ENCODE measurements at places on chromosomes 1 and 21. TPM values are rescaled to one million over a fixed set of nuclear protein-coding genes. Genes with fewer than 3 reads are reported as not detected.

The PRAMEF2 gene
- total RNA-seq = not detected

The IFI44 gene
- total RNA-seq = 16.2 TPM

The COL11A1 gene
- total RNA-seq = 0.06 TPM

The ZNF683 gene
- not detected for total RNA-seq

The TMEM240 gene
- total RNA-seq = 2.7 TPM

The PRKAA2 gene
- total RNA-seq = 0.96 TPM

The OR6F1 gene
- total RNA-seq = not detected

The MPL gene
- 0.44 TPM for total RNA-seq

The LPAR3 gene
- total RNA-seq = 0.72 TPM

The FCGR1A gene
- 8.7 TPM for total RNA-seq

The PTPN7 gene
- total RNA-seq = 2.9 TPM

The OR2M3 gene
- not detected for total RNA-seq

The ELF3 gene
- total RNA-seq = 2.8 TPM

The LIPI gene
- not detected for total RNA-seq

The TNFRSF4 gene
- 2.4 TPM for total RNA-seq

The MYOM3 gene
- total RNA-seq = 0.28 TPM

The ACTN2 gene
- total RNA-seq = 5.3 TPM

The MYBPH gene
- not detected for total RNA-seq

The SPATA21 gene
- total RNA-seq = not detected

The LCE1C gene
- not detected for total RNA-seq

The LRP8 gene
- total RNA-seq = 22.0 TPM

The BNIPL gene
- total RNA-seq = 0.63 TPM

The RPE65 gene
- total RNA-seq = not detected

Measured in omental fat pad (tissue), 4 donors.